Skin of body (tissue), 3 donors: ENCODE measurements at places on chromosomes 2 and 18. TPM values are rescaled to one million over a fixed set of nuclear protein-coding genes. Genes with fewer than 3 reads are reported as not detected.

- no peak for DNase-seq
Observed at GRCh38 chr2:112273349-112273748, 2.0 kb upstream of the ZC3H6 start.

The MYOM1 gene
- 70.2 TPM for total RNA-seq

The ATP6V1B1 gene
- 2.3 TPM for total RNA-seq

DNA sequence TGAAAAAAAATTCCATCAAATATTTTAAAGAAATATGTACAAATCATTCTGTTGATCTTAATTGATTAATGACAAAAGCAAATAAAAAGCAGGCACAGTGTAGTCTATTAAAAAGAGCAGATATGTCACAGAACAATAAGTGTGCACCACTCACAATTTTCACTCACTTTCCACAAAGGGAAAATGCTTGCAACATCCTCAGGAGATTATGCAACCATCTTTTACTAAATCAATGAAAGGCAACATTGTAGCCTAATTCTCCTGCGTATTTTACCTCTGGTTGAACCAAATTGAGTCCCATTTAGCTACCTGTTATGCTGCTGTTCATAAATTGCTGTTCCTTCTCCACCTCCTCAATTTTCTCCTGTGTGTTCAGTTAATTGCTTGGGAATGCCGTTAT is 1346.8 kb upstream of the PIK3C3 start:
- no peak for DNase-seq

DNA sequence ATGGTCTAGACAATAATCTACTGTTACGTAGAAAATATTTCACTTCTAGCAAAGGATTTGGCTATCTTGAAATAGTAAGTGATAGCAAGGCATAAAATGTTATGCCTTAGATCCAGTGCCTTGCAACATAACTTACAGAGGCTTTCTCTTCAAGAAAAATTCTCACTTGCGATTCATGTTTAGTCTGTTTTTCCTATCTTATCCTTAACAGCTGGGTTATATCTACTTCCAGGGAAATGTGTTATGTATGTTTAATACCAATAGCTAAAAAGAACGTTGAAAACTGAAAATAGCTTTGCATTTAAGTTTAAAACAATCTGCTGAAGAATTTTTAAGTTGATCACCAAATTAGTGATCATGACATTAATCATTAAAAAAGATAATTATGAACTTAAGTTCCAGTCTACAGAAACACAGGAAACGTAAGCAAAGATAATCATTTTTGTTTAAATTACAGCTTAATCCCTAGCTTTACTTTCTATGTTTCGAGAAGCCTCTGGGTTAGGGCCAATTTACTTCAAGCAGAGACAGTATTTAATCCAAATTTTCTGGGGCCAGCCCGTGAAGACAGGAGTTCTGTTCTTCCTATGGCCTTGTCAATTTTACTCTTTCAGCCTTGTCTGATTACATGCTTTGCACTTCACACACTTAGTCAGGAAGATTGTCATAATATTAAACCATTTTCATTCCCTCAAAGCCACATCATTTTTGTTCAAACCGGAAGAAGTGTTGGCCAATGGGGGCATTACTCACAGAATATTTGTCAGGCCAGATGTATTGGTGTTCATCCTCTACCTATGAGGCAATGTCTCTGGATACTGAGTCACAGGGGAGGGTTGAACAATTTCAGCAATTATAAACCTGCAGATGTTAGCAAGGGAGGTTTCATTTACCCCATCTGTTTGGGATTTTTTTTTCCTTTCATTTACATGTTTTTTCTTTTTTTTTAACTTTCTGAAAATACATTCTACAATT is 1132.9 kb upstream of the ZEB2 start:
- DNase-seq: no peak

- DNase-seq: no peak
Observed at GRCh38 chr2:62292190-62292589, 96.3 kb downstream of the B3GNT2 start.

- no peak for DNase-seq
Observed at GRCh38 chr18:62655520-62656219, 59.7 kb upstream of the PHLPP1 start.

DNA sequence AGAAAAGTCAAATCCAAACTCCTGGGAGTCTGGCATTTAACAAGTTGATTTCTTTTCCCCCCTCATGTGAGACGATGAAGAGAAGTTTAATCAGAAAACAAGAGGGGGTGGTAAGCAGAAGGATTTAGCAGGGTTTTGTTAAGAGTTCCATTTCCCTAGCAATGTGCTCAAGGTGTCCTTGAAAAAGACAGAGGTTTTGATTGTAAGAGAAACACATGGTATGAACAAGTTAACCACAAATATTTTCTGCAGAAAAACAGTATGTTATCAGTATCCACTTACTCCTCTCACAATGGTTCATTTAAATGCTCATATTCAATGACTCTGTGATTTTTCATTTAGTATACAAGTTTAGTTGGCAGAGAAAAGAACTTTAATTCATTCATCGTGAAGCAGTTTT is 26.8 kb downstream of the LAMA1 start:
- DNase-seq: no peak

DNA sequence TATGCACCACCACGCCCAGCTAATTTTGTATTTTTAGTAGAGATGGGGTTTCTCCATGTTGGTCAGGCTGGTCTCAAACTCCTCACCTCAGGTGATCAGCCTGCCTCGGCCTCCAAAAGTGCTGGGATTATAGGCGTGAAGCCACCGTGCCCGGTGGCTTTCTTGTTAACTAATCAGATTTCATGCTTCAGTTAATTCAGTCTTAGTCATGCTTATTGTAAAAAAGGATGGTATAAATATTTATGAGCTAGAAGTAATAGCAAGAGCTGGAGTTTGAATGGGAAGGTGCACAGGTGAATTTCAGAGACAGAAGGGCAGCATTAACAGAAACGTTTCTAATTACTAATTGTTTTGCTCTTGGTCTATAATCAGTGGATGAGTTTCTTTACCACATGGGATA is 10.3 kb downstream of the GEMIN6 start:
- no peak for DNase-seq

DNA sequence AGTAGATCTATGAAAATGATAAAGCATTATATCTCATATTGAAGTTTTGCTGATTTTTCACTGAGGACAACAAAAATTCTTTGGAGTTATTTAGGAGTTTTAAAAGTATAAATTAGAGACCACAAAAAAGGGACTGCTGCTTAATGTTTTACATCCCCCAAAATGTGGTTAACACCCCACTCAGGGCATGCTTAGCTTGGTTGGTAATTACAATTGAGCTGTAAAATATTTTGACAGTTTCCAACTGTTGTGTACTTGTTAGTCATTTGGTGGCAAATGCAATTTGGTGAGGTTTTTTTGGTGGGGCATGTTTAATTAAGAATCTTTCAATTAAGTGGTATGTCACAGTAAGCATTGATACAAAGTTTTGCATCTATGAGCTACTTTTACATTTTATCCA is 137.3 kb upstream of the OTX1 start:
- no peak for DNase-seq

DNA sequence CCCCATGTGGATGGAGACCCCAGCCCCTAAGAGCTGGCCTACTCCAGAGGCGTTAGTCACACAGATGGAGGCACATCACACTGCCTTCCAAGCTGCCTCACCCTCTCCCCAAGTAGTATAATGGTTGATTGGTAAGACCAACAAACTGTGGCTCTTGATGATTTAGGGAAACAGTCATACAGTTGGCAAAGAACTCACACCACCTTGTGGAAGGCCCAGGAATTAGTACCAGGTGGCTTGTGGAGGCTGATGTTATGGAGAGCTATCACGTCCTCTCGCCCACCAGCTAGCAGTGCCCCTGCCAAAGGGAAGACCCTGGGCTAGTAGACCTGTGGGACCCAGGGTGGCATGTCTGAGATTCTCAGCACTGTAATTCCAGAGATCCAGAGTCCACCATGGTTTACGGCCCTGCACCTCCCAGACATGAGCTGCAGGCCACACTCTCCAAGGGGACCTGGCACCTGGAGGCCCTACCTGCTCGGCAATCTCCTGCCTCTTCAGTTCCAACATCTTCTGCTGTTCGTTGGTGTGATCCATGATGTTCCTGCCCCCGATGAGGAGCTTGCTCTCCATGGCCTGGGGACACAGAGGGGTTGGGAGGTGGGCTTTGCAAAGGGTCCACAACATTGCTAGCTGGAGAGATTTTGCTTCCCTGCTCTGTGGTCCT is 26.3 kb downstream of the KIF3C start:
- DNase-seq: no peak

- peak; percentile 72 for DNase-seq
Observed at GRCh38 chr2:15943378-15944280, 3.3 kb downstream of the MYCN start.

GRCh38 chr2:14634489-14635390 is 2.2 kb downstream of the LRATD1 start:
- peak; percentile 54 for DNase-seq

The ALPG gene
- not detected for total RNA-seq

The POLR1B gene
- total RNA-seq: 19.0 TPM

GRCh38 chr2:200655918-200656580 is 70.2 kb downstream of the AOX1 start:
- peak; percentile 61 for DNase-seq

DNA sequence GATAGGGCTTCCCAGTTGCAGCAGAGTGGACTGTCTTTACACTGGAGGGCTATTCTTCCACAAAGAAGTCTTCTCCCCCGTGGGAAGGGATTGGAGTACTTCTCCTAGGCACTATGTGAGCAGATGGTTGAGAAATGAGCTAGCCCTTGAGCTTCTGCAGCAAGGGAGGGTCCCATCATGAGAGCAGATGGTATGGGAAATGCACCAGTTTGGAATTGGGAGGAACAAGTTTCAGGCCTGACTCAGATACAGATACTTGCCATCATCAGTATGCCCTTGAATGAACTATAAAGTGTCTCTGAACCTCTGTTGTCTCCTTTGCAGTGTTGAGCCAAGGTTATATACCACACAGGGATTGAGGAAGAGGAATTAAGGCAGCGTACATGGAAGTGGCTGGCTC is 757.4 kb downstream of the RNF144A start:
- DNase-seq: no peak

GRCh38 chr18:2654169-2654927 is 1.2 kb upstream of the SMCHD1 start:
- no peak for DNase-seq

The ESCO1 gene
- total RNA-seq: 21.0 TPM

The HOXD3 gene
- total RNA-seq: 9.7 TPM

The ADRA2B gene
- total RNA-seq: 2.0 TPM

The MPV17 gene
- 34.9 TPM for total RNA-seq

DNA sequence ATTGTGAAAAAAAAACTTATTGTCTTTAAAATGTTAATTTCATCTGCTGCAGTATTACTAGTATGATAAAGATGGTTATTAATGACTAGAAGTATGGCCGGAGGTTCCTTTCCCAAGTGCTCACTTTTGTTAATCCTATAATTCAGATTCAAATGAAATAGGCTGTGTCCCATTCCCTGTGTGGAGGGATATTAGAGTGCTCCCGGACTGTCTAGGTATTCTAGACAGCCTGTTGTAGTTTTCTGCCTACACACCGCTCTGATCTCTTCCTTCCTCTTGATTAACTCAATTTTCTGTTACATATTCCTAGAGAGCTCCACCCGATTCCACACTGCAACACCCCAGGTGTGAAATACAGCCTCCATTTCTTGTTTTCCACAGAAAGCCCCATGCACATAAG is 15.4 kb upstream of the DSC3 start:
- DNase-seq: no peak

GRCh38 chr2:26456440-26457250 is 21.3 kb downstream of the OTOF start:
- DNase-seq: no peak

- no peak for DNase-seq
Observed at GRCh38 chr2:11656671-11657101, 13.3 kb downstream of the NTSR2 start.

GRCh38 chr2:111679202-111679601 is 204.8 kb downstream of the ANAPC1 start:
- DNase-seq: no peak

DNA sequence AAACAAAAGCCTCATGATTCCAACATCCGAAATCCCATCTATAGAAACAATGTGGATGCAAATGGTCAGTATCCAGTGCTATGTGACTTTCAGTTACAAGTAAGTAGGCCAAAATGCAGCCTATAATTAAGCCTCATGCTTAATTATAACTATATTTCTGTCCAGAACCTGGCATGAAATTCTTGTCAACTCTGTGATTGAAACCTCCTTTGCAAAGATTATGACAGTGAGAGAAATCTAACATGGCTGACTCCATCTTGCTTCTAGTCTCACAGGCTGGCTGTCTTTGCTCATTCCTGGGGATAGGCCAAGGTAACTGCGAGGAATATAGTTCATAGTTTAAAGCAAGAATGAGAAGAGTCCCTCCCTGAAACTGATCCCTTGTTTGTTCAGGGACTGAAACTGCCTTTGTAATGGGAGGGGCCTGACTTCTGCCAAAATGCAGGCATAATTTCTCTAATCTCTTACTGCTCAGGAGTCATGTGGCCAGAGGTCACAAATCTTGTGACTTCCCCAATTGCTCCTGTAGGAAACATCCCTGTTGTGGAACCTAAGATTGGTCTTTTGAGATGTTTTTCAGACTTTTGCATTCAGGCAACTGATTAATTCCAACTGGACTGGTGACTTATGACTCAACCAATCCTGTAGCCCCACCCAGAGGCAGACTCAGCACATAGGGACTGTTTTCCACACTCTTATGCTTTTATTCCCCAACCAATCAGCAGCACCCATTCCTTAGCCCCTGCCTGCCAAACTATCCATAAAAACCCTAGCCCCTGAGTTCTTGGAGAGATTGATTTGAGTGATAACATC is 84.5 kb upstream of the TLK1 start:
- DNase-seq: no peak

The LYG1 gene
- total RNA-seq: 0.59 TPM

The MPPE1 gene
- total RNA-seq: 22.7 TPM

DNA sequence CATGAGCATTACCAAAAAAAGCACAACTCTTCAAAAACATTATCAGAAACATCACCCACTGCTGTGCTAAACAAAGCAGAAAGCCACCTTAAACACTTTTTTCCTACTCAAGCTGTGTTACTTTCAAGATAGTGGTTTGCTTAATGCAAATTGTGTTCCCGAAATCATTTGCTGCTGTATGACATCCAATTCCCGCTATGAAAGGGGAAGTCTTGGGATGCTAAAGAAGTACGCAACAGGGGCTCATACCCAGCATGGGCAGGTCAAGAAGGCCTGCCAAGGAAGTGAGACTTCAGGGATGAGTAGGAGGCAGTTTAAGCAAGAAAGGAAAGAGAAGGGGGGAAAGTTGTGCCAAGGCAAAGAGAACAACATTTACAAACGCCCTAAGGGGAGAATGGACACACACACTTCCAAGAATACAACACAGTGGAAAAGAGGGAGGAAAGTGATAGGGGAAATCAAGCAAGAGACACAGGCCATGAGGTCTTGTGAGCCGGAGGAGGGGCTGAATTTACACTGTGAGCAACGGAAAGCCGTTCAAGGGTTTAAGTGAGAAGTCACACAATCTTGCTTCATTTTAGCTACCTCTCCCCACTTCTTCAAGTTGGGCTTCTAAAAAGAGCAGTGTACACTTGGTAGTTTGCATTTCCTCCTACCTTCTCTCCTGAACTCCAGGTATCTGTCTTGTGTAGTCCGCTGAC is 4.0 kb downstream of the PTPN2 start:
- no peak for DNase-seq

DNA sequence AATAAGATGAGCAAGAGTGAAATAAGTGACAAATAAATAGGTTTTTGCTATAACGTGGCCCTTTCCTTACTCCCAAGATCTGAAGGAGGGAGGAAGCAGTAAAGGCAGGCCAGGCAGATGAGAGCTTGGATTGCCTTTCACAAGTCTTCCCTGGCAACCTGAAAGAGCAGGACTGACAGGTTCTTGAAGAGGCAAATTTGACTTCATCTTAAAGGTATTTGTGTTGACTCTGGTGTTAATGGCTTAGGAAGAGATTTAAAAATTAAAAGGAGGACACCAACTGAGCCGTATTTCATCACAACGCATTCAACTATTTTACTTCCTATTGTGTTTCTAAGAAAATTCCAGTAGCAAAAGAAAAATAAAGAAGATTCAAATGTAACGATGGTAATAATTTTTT is 3.2 kb downstream of the STRN start:
- DNase-seq: no peak
